ENCODE measurements at places on chromosomes 11 and 22.

DNA sequence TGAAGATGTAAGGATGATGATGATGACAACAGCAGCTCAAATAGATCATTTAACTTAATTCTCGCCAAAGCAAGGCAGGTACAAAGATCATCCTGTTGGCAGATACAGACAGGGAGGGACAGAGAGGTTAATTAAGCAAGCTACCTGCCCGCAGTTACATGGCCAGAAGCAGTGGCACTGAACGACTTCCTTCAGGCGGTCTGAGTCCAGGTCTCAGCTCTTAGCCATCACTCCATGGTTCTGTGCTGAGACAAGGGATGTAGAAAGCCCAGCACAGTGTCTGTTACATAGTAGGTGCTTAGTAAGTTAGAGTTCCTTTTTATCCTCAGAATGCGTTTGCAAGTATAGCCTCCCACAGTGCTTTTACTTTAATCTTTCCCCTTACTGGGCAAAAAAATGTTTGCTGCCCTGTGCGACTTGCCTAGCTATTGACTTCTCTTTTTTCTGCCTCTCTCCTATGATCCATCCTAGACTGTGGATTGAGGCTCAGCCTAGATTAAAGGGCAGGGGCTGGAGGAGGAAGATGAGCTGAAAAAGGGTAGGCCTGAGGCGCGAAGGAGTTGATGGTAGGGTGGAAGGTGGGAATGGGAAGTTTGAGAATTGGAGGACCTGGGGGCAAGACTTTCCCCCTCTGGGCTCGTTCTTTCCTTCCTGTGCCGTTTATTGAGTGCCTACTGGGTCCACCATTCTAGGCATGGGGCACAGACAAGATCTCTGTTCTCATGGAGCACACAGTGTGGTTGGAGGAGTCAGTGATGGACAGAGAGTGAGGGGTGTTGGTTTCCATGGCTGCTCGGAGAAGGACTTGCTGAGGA, 108.2 kb upstream of the OR4B1 start:
- DNase-seq: no peak

DNA sequence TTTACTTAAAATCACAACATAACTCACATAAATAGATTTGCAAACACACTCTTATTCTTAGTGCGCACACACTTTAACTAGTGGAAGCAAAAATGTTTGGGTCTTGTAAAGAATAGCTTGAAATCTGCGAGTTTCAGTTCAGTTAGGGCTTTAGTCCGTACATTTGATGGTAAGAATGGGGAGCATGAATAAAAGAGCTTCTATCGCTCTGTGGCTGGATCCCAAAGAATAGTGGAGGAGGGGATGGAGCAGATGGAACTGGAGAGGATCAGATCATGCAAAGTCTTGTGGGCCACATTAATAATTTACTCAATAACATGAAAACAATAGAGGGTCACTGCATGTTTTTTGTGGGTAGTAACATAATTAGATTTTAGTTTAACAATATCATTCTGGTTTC, 44.3 kb downstream of the DNHD1 start:
- DNase-seq: no peak

DNA sequence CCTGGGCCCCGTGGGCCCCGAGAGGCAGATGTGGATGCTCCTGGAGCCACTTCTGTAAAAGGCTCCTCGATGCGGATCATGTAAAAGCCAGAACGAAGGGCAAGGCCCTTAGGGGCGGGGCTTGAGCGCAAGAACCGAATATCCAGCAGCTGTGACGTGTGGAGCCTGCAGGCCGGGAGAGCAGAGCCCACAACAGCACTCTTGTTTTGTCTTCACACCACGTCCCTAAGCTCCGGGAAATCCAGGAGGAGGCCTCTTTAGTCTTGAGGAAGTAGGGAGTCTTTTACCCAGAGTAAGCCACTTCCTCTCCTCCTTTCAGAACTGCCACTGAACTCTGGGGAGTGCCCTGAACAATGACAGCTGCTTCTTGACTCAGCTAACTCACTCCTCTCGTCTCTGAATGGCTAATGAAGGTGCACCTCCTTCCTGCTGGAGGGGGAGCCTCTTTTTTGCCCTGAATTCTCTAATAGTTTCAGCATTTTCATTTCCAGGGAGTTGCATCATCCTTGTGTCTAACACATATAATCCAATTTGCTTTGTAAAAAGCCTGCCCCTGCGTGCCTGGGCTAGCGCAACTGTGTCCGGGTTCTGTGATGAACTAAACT, 12.5 kb downstream of the L3MBTL2 start:
- DNase-seq: no peak

GRCh38 chr11:22666325-22666687, at the start of gene GAS2:
Gene GAS2, plus strand, starts transcription at chr11:22666611. Its CDS starts 8,259 bp downstream, at chr11:22674870.
- no peak for DNase-seq

GRCh38 chr11:109708184-109708583, 286.2 kb downstream of the C11orf87 start:
- DNase-seq: no peak

GRCh38 chr11:73420136-73420535, 43.9 kb downstream of the RELT start:
- no peak for DNase-seq

GRCh38 chr22:50085211-50085972, at the start of gene MLC1:
Gene MLC1, minus strand, starts transcription at chr22:50085426. Its CDS starts 524 bp downstream, at chr22:50084902.
- no peak for DNase-seq

DNA sequence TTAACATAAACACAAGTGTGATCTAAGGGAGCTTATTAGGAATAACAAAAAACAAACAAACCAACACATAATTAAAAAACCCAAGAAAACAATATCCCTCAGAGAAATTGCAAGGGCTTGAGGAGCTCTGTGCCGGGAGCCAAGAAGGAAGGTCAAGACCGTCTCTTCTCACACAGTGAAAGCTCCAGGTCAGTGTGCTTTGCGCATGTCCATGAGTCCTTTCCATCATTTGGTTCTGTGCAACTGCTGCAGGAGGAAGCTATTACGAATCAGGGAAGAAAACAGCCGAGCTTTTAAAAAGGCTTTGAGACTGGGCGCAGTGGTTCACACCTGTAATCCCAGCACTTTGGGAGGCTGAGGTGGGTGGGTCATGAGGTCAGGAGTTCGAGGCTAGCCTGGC, 4.6 kb downstream of the KRTAP5-8 start:
- DNase-seq: no peak

- DNase-seq: no peak
Measured at GRCh38 chr11:75475767-75476650, 43.0 kb upstream of the KLHL35 start.

- no peak for DNase-seq
Measured at GRCh38 chr11:3831378-3832239, 9.2 kb downstream of the RHOG start.

- no peak for DNase-seq
Measured at GRCh38 chr11:1947592-1948237, 583 bp downstream of the MRPL23 start.

DNA sequence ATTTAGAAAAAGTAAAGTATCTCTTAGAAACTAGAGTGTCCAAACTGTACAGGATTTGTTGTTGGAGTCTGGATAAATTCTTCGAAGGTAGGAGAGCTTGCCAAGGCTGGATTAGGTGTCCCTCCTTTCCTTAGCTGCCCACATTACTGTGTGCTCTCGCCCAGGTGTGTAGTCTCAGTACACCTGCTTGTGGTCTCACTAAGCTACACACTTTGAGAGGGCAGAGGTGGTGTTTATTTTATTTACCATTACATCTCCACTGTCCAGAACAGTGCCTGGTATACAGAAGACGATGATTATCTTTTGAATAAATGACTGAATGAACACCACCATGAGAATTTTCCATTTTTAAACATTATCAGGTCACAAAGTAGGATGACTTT, 36.5 kb downstream of the VSIG10L2 start:
- DNase-seq: no peak

GRCh38 chr11:119509969-119510401, 87.0 kb upstream of the THY1 start:
- DNase-seq: no peak

- no peak for DNase-seq
Measured at GRCh38 chr22:29806196-29806595, 31.9 kb downstream of the ASCC2 start.

DNA sequence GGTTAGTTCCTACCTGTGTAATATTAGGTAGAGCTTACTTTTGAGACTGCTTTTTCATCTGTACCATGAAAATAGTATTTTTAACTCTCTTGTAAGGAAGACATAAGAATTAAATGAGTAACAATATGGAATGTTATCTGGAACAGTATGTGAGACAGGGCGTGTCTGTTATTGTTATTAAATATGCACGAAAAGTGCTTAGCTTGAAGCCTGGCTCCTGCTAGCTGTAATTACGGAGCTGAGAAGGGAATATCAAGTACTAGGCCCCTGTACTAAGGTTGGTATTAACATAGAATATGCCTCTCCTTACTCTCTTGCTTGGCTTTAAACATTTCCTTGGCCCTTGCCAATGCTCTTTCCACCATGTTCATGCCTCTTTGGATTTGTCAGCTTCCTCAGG, 194.0 kb downstream of the FAM76B start:
- DNase-seq: no peak

DNA sequence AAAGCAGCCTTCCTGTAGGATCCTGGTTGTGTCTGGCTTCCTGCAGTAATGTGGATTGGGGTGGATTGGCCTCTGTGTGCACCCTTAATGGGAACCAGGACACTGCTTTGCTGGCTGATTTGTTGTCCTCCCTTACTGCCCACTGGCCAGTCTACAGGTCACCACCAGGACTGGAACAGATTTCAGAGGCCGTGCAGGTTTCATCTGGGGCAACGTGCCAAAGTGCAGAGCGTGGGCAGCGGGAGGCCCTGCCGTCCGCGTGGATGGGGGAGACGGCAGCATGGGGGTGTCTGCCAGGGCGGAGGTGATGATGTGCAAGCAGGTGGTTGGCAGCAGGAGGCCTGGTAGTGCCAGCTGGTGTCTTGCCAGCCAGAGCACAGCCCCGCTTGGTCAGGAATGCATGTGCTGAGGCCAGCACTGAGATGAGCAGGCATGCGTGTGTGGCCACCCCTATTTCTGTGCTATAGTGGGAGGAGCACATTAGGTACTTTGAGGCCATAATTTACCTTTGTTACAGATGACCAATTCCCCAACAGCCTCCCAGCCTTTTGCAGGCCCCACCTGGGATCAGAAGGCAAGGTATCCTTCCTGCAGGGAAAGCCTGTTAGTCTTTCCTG, 24.3 kb downstream of the BCR start:
- no peak for DNase-seq

DNA sequence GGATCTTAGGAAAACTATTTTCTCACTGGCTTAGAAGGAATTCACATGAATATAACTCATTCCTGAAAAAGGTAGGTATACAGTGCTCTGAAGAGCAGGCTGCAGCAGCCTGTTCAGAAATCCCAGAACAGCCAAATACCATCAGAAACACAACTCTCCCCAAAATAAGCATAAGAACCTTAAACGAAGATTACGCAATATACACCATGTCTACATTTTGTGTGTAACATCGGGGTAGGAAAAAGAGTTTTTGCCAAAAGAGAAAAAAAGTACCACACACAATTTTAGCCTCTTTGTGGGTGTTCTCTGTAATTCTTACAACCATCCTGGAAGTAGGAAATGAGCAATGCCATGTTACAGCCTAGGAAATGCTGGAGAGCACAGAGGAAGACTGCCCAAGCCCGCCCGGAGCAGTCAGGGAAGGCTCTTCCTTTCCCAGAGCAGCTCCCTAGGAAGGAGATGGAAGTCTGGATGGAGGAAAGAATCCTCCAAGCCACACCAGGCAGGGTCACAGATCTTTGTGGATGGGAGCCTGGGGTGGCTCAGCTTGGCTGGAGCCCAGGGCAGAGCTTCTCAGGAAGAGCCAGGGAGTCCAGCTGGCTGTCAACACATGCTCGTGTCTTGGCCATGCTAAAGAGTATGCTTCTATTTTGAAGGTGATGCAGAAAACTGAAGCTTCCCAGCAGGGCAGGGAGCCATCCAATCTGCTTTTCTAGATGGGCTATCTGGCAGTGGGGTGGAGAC, 49.7 kb upstream of the ARFGAP3 start:
- DNase-seq: no peak

- DNase-seq: no peak
Measured at GRCh38 chr22:22931557-22932270, 44.1 kb downstream of the IGLL5 start.

GRCh38 chr22:27554106-27554811, 247.3 kb downstream of the MN1 start:
- DNase-seq: no peak

DNA sequence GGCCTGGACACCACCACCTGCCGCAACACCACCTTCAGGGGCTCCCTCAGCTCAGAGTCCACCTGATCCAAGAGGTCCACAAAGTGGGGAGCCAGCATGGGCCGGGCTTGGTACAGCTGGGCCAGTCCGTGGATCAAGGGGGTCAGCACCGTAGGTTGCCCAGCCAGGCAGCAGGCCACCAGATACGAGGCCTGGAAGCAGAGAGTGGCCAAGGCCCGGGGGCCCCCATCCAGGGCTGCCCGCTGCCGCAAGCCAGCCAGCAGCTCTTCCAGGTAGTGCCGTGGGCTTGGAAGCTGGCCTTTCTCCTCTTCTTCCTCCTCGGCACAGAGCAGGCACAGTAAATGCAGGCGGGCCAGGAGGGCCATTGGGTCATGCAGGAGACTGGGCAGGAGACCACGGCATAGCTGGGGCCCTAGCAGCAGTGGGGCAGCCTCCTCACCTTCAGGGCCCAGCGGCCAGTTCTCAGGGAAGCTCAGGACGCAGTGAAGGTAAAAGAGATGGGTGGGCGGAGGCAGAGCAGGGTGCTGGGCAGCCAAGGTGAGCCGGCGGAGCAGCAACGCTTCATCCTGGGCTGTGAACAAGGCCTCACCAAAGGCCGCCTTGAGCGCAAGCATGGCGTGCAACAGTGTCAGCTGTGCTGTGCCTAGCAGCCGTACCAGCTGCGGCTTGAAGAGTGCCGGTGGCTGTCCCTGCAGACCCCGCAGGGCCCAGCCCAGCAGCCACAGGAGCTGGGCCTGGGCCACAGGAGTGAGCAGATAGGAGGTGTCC, 1.7 kb downstream of the AP5B1 start:
- no peak for DNase-seq

GRCh38 chr11:87110443-87111131, 72.9 kb downstream of the TMEM135 start:
- no peak for DNase-seq

DNA sequence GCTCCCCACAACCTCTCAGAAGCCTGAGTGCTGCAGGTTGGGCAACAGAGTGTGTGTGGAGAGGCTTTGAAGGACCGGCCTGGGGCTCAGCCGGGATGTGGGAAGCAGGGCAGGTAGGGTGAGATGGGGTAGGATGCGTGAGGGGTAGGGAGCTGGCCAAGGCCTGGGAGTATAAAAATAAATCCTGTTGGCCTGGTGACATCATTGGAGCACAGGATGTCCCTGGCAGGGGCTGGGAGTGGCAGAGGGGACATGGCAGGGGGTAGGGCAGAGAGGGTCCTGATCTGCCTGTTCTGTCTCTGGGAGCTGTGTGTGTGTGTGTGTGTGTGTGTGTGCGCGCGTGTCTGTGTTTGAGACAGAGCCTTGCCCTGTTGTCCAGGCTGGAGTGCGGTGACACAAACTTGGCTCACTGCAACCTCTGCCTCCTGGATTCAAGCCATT, 28.6 kb downstream of the TEF start:
- DNase-seq: no peak

DNA sequence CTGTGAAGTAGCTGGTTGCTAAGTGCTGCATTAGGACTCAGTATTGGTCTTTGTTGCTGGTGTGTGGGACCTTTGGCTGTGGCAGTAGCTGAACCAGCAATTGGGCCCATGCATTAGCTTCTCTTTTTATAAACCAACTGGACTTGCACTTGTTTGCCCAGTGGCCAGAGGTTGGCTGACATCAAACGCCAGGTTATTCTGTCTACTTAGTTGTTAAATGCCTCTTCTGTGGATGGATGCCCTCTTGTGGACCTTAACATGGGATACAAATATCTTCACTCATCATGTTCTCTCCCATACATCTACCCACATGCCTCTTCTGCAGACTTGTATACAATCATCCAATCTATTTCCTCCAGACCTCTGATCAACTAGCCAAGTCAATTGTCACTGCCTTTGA, 26.4 kb upstream of the ARHGAP20 start:
- no peak for DNase-seq

GRCh38 chr22:32127904-32128303, 31.2 kb downstream of the C22orf42 start:
- DNase-seq: no peak
